ENCODE measurements at places on chromosomes 7 and 10.

DNA sequence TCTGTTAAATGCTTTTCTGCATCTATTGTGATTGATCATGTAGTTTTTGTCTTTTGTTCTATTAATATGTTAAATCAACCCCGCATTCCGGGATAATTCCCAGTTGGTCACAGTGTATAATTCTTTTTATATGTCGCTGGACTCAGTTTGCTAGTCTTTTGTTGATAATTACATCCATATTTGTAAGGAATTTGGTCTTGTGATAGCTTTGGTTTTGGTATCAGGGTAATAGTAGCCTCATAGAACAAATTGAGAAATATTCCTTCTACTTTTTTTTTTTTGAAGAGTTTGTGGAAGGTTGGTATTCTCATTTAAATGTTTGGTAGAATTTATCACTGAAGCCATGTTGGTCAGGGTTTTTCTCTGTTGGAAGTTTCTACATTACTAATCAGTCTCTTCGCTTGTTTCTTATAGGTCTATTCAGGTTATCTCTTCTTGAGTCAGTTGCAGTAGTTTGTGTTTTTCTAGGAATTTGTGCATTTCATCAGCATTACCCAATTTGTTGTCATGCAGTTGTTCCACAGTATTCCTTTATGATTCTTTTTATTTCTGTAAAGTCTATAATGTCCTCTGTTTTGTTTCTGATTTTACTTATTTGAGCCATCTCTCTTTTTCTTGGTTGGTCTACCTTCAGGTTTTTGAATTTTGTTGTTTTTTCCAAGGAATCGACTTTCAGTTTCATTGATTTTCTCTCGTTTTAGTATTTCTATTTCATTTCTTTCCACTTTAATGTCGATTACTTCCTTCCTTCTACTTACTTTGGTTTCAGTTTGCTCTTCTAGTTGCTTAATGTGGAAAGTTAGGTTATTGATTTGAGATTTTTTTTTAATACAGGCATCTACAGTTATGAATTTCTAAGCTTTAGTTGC is 64.6 kb upstream of the GJD4 start:
- DNase-seq: no peak

DNA sequence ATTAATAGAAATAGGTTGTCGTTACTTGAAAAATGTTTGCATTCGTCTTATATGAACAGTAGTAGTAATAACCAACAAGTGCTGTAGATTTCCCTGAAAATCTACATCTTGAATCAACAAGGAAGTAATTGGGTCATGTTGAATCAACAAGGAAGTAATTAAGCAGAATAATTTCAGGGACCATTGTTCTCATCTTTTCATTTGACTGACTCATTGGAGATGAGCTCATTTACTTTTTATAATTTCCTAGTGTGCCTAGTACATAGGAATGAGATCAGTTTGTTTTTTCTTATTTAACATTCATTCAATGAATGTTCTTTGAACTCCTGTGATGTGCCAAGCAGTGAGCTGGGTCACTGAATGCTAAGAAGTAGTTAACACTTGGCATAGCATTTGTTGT is 8.2 kb downstream of the CLDN12 start:
- no peak for DNase-seq

- no peak for DNase-seq
Observed at GRCh38 chr7:78220754-78221153, 422.2 kb downstream of the PHTF2 start.

DNA sequence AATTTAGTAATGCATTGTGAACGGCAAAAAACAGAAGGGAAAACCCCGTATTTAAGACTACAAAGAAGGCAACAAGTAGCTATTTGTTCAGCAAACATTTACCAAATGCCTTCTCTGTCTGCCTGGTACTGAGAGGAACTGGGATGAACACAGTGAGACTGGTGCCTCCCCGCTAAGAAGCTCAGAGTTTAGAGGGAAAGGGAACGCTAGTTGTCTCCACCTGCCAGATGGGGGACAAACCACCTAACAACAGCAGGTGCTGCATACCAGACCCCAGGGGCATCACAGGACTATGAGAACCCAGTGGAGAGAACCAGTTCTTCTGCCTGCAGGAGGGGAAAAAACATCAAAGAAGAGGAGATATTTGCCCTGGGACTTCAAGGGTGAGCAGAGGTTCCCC is 147.1 kb downstream of the SLC25A13 start:
- DNase-seq: no peak

DNA sequence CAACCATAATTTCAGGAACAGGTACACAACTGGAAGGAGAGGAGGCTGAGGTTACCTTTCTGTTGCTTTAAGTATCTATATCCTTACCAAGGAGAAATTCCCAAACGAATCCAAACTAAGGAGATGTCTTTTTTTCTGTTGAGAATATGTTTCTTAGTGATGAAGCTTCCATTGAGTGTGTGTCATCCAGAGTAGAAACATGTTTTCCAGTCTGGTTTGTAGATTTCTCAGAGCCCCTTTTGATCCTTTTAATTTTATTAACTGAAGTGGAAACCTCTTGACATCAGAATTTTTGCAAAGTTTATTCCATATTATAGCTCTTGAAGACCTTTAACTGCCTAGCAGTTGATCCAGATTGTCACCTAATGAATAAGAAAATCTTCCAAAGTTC is 207.1 kb upstream of the FERD3L start:
- no peak for DNase-seq

- no peak for DNase-seq
Observed at GRCh38 chr7:157373493-157373892, 36.7 kb downstream of the DNAJB6 start.

DNA sequence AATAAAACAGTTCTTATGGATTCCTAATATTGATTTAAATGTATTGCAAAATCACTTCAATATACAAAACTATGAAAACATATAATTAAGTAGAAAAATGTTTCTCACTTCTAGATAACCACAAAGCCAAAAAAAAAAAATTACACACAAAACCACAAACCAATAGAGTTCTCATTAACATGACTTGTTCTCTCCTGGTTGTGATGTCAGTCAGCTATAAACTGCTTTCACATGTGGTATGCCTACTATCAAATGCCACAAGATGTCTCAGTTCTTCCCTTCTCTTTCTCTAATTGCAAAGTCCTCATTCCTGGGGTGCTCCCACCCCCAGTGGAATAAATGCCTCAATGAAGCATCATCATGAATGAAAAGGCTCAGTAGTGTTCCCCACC is 16.6 kb downstream of the GNAI1 start:
- no peak for DNase-seq

- no peak for DNase-seq
Observed at GRCh38 chr7:22842383-22842941, 19.8 kb upstream of the TOMM7 start.

DNA sequence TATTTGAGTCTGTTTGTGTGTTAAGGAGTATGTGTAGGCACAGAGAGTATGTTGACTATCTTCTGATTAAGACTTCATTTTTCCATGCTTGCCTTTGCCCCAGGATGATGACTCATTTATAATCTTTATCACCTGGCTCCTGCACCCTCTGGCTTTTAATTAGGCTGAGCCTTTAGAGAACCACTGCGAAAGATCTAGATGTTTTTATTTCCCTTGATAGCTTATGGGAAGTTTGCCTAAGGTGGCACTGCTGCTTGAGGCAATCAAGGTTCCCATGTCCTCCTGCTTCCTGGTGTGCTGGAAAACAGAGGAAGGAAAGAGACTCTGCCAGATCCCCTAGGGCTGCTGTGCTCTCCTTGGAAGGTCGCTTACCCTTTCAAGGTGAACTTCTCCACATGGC is 114.6 kb downstream of the ARL4A start:
- DNase-seq: no peak

GRCh38 chr10:44470784-44471183 is 85.9 kb upstream of the CXCL12 start:
- DNase-seq: no peak
